ENCODE measurements at places on chromosomes 1 and 21. TPM values are rescaled to one million over a fixed set of nuclear protein-coding genes. Genes with fewer than 3 reads are reported as not detected.

DNA sequence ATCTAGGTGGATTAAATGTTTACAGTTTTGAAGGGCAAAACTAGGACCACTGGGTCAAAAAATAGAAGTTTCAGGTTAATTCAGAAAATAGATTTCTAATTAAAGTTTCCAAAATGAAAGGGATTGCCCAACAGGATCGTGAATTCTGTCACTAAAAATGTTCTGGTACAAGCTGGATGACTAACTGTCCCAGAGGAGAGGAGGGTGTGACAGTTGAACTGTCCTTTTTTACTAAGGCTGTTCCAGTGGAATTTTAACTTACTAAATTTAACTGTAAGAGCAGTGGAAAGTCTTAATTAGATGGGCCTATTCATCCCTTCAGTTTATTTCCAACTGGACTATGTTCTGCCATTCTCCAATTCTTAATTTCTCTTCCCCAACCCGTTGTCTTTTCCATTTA, 7.2 kb downstream of the SNX7 start:
- H3K27ac ChIP-seq: no peak overlapping the region
- no peaks in the 10 kb centered on the region for H3K27me3 ChIP-seq
- DNase-seq: no peak

GRCh38 chr1:63148825-63149645, 173.3 kb upstream of the FOXD3 start:
- H3K36me3 ChIP-seq: no peaks in the 10 kb centered on the region
- H3K27ac ChIP-seq: no peak overlapping the region
- peaks cover 14% of the 10 kb centered on the region for H3K27me3 ChIP-seq
- H3K4me1 ChIP-seq: no peaks in the 10 kb centered on the region
- H3K4me3 ChIP-seq: no peak overlapping the region

- H3K4me1 ChIP-seq: no peaks in the 10 kb centered on the region
- H3K4me3 ChIP-seq: no peak overlapping the region
- no peaks in the 10 kb centered on the region for H3K36me3 ChIP-seq
- H3K27me3 ChIP-seq: peaks cover 3% of the 10 kb centered on the region
- no peak for DNase-seq
Observed at GRCh38 chr1:110515891-110516290, 3.1 kb downstream of the KCNA10 start.

Gene KLHDC8A
- 0.41 TPM for total RNA-seq

DNA sequence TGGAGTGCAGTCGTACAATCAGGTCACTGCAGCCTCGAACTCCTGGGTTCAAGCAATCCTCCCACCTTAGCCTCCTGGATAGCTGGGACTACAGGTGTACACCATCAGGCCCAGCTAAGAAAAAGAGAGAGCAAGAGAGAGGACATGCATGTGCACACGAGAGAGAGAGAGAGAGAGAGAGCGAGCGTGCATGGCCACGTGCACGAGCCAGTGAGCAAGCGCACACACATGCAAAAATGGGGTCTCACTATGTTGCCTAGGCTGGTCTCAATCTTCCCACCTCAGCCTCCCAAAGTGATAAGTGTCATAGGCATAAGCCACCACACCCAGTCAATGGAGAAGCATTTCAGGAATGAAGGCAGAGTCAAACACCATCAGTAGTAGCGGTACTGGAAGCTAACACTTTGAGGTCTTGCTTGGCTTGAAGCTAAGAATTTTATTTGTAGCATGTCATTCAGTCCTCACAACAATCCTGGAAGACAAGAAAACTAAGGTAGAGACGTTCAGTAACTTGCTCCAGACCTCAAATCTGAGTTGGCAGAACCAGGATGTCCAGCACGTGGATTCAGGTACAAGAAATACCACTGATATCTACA, 14.5 kb downstream of the GNB1 start:
- no peak overlapping the region for H3K27ac ChIP-seq
- DNase-seq: no peak
- peaks cover 40% of the 10 kb centered on the region for H3K4me1 ChIP-seq
- no peaks in the 10 kb centered on the region for H3K36me3 ChIP-seq
- no peaks in the 10 kb centered on the region for H3K27me3 ChIP-seq
- no peak overlapping the region for H3K4me3 ChIP-seq

GRCh38 chr1:206716870-206717673, 32.4 kb downstream of the MAPKAPK2 start:
- H3K27me3 ChIP-seq: no peaks in the 10 kb centered on the region
- H3K4me1 ChIP-seq: peaks cover 37% of the 10 kb centered on the region
- DNase-seq: peak; percentile 42
- no peaks in the 10 kb centered on the region for H3K36me3 ChIP-seq
- H3K27ac ChIP-seq: peak overlapping the region; percentile 78

DNA sequence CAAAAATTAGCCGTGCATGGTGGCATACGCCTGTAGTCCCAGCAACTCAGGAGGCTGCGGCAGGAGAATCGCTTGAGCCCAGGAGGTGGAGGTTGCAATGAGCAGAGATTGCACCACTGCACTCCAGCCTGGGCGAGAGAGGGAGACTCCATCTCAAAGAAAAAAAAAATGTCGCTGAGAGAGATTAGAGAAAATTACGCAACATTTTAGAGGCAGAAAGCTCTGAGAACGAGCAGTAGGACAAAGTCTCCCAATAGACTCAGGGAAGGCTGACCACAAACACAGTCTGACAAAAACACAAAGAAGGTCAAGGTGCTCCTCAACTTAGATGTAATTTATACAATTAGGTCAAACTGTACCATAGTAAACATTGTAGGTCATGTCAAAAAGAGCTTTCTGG, 367.6 kb upstream of the ZRANB2 start:
- H3K4me1 ChIP-seq: no peaks in the 10 kb centered on the region
- no peak overlapping the region for H3K27ac ChIP-seq
- no peaks in the 10 kb centered on the region for H3K36me3 ChIP-seq
- no peaks in the 10 kb centered on the region for H3K27me3 ChIP-seq
- no peak for DNase-seq

GRCh38 chr1:38820860-38821259, 38.7 kb downstream of the RRAGC start:
- H3K4me1 ChIP-seq: peaks cover 19% of the 10 kb centered on the region
- peaks cover 73% of the 10 kb centered on the region for H3K27me3 ChIP-seq
- H3K36me3 ChIP-seq: no peaks in the 10 kb centered on the region
- no peak overlapping the region for H3K4me3 ChIP-seq
- no peak for DNase-seq
- no peak overlapping the region for H3K27ac ChIP-seq

GRCh38 chr1:180632326-180633056, 669 bp downstream of the XPR1 start:
- peak; percentile 74 for DNase-seq
- peak overlapping the region; percentile 97 for H3K27ac ChIP-seq
- H3K4me3 ChIP-seq: peak overlapping the region; percentile 83
- no peaks in the 10 kb centered on the region for H3K27me3 ChIP-seq
- H3K36me3 ChIP-seq: no peaks in the 10 kb centered on the region

Gene AMY1A
- not detected for total RNA-seq

- no peak overlapping the region for H3K27ac ChIP-seq
- H3K36me3 ChIP-seq: no peaks in the 10 kb centered on the region
- H3K27me3 ChIP-seq: no peaks in the 10 kb centered on the region
- H3K4me3 ChIP-seq: no peak overlapping the region
- H3K4me1 ChIP-seq: no peaks in the 10 kb centered on the region
Observed at GRCh38 chr1:47865881-47866535, 131.2 kb downstream of the TRABD2B start.

- no peak overlapping the region for H3K4me3 ChIP-seq
- H3K4me1 ChIP-seq: peaks cover 23% of the 10 kb centered on the region
- H3K27ac ChIP-seq: no peak overlapping the region
- H3K27me3 ChIP-seq: peaks cover 58% of the 10 kb centered on the region
- no peaks in the 10 kb centered on the region for H3K36me3 ChIP-seq
Observed at GRCh38 chr1:26159743-26160039, 812 bp downstream of the FAM110D start.

Gene CDA
- total RNA-seq: not detected

GRCh38 chr1:26703478-26703877, 7.7 kb downstream of the ARID1A start:
- peak overlapping the region; percentile 1 for H3K27ac ChIP-seq
- H3K4me3 ChIP-seq: no peak overlapping the region
- H3K4me1 ChIP-seq: peaks cover 78% of the 10 kb centered on the region
- no peaks in the 10 kb centered on the region for H3K27me3 ChIP-seq
- DNase-seq: no peak
- no peaks in the 10 kb centered on the region for H3K36me3 ChIP-seq

DNA sequence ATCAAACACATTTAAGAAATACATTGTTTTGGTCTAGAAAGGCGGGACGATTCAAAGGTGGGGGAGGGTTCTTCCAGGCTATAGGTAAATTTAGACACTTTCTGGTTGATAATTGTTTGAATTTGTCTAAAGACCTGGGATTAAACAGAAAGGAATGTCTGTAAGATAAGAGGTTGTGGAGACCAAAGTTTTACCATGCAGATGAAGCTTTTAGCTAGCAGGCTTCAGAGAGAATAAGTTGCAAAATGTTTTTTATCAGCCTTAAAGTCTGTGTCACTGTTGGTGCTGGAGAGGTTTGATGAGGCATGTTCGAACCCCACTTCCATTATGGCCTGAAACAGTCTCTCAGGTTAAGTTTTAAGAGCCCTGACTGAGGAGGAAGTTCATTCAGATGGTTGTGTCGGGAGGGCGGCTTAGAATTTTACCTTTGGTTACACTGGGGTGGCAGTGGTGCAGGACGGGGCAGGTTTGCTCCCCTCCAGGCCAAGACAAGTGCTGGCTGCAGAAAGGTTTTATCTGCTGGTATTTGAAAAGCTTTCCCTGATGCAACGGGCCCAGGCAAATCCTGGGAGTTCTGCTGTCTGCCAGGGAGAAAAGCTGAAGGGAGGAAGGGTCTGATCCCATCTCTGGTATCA, 16.0 kb upstream of the SLC2A5 start:
- DNase-seq: no peak
- H3K27me3 ChIP-seq: peaks cover 6% of the 10 kb centered on the region
- no peak overlapping the region for H3K27ac ChIP-seq
- H3K36me3 ChIP-seq: no peaks in the 10 kb centered on the region
- H3K4me3 ChIP-seq: no peak overlapping the region

- no peaks in the 10 kb centered on the region for H3K27me3 ChIP-seq
- DNase-seq: peak; percentile 27
- H3K4me3 ChIP-seq: no peak overlapping the region
- peak overlapping the region; percentile 76 for H3K27ac ChIP-seq
- no peaks in the 10 kb centered on the region for H3K4me1 ChIP-seq
Observed at GRCh38 chr1:164823486-164824279, 264.7 kb downstream of the PBX1 start.

Gene EXO1
- not detected for total RNA-seq

GRCh38 chr1:5826601-5827000, 165.6 kb downstream of the NPHP4 start:
- no peak overlapping the region for H3K4me3 ChIP-seq
- no peaks in the 10 kb centered on the region for H3K36me3 ChIP-seq
- H3K4me1 ChIP-seq: no peaks in the 10 kb centered on the region
- no peak overlapping the region for H3K27ac ChIP-seq
- DNase-seq: no peak

DNA sequence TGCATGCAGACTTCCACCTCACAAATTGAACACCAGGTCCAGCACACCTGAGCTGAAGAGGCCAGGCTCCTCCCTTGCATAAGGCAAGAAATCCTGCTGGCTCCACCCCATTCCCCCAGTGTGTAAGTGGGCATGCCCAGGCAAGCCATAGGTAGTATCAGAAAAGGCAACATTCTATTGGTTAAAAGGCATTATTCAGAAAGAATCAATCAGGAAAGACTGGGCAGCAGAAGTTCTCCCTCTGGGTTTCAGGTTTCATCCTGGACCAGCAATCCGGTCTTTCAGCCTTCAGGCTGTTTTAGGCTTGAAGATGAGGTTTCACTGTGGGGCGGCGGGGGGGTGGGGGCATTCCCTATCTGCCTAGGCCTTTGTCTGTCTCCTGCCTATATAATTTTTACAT, 42.0 kb upstream of the LHX8 start:
- H3K4me3 ChIP-seq: no peak overlapping the region
- no peak for DNase-seq
- H3K36me3 ChIP-seq: no peaks in the 10 kb centered on the region
- H3K27ac ChIP-seq: no peak overlapping the region
- H3K27me3 ChIP-seq: no peaks in the 10 kb centered on the region

DNA sequence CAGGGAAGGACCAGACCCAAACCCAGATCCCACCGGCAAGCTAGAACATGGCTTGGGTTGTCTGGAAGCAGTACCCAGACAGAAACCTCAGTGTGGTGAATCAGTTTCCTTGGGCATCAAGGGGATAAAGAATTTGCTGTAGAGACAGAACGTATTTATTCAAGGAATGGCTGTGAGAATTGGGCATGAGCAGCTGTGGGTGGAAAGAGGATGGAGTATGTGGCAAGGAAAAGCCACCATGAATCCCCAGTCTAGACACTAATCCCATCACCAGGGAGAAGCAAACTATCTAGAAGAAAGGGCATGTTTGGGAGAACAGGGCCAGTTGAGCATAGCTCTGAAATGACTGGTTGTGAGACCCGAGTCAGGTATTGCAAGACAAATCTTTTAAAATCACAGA, 109.2 kb downstream of the TOMM20 start:
- H3K36me3 ChIP-seq: no peaks in the 10 kb centered on the region
- DNase-seq: no peak
- H3K4me1 ChIP-seq: peaks cover 4% of the 10 kb centered on the region
- no peak overlapping the region for H3K27ac ChIP-seq
- H3K4me3 ChIP-seq: no peak overlapping the region

Gene TNFRSF9
- not detected for total RNA-seq

DNA sequence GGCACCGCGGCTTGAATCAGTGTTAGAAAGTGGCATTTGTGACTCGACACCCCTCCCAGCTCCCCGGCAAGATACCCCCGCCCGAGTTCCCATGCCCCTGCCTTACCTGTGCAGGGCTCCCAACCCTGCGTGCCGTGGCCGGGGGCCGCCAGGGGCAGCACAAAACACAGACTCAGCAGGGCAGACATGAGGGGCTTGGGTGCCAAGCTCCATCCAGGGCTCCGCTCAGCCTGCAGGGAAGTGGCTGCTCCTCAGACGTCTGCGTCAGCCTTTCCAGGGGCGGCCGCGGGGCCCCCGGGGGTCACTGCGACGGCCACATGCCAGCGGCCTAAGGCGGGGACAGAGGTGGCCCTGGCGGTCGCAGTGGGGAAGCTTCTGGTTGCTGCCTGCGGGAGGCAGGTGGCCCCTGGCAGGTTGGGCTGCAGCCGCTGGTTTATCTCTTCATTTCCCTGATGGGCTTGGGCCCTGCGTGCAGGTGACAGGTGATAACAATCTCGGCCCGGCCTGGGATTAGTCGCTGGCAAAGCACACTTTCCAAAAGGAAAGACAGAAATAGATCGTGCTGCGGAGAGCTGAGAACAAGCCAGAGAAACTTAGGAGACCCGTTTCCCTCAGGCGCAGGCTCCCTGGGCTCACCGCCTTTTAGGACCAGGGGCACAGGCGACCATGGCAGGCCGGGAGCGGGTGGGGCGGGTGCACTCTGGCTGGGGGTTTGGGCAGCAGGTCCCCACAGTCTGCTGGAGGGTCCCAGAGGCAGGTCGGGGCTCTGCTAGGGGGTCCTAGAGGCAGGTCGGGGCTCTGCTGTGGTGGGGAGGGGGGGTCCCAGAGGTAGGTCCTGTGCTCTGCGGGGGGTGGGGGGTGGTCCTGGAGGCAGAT, at the start of gene TSPEAR:
TSS of gene TSPEAR (minus strand) at position 246 of the 876 bp plus-strand sequence. CDS start at position 188, 58 bp downstream.
- no peaks in the 10 kb centered on the region for H3K36me3 ChIP-seq
- H3K27me3 ChIP-seq: peaks cover 94% of the 10 kb centered on the region
- H3K4me1 ChIP-seq: peaks cover 4% of the 10 kb centered on the region
- no peak within 1 kb of the TSS for H3K4me3 ChIP-seq
- DNase-seq: no peak

All from transverse colon (tissue), 4 donors.